ENCODE measurements at places on chromosomes 13 and 19.
A peak's percentile ranks its signal among the peaks of the same experiment; 100 is the strongest.

- no peak for DNase-seq
- H3K4me3 ChIP-seq, result no peak overlapping the region
- no peaks in the 10 kb centered on the region for H3K27me3 ChIP-seq
- H3K36me3 ChIP-seq, result no peaks in the 10 kb centered on the region
- no peak overlapping the region for H3K27ac ChIP-seq
- no peaks in the 10 kb centered on the region for H3K4me1 ChIP-seq
These were observed 12.9 kb downstream of the TUBGCP3 start for GRCh38 chr13:112574834-112575613.

GRCh38 chr19:7595466-7596133, at the start of gene CAMSAP3:
Gene CAMSAP3 (plus strand): TSS chr19:7595863. CDS start chr19:7596003, 140 bp downstream.
- peaks cover 4% of the 10 kb centered on the region for H3K4me1 ChIP-seq
- no peaks in the 10 kb centered on the region for H3K27me3 ChIP-seq
- no peaks in the 10 kb centered on the region for H3K36me3 ChIP-seq
- no peak for DNase-seq
- H3K4me3 ChIP-seq, result no peak within 1 kb of the TSS

GRCh38 chr19:40348961-40349507, 539 bp downstream of the PLD3 start:
- H3K27ac ChIP-seq, result peak overlapping the region; percentile 77
- no peaks in the 10 kb centered on the region for H3K4me1 ChIP-seq
- no peaks in the 10 kb centered on the region for H3K27me3 ChIP-seq
- DNase-seq, result no peak
- H3K4me3 ChIP-seq, result peak overlapping the region; percentile 66
- peaks cover 10% of the 10 kb centered on the region for H3K36me3 ChIP-seq

- no peak overlapping the region for H3K27ac ChIP-seq
- H3K4me3 ChIP-seq, result no peak overlapping the region
- no peaks in the 10 kb centered on the region for H3K27me3 ChIP-seq
- H3K36me3 ChIP-seq, result no peaks in the 10 kb centered on the region
- H3K4me1 ChIP-seq, result peaks cover 23% of the 10 kb centered on the region
These were observed 3.7 kb upstream of the IRS2 start for GRCh38 chr13:109790086-109790485.

GRCh38 chr19:51458899-51459505, 748 bp upstream of the SIGLEC8 start:
- H3K27ac ChIP-seq, result no peak overlapping the region
- H3K27me3 ChIP-seq, result no peaks in the 10 kb centered on the region
- H3K4me3 ChIP-seq, result no peak overlapping the region
- no peaks in the 10 kb centered on the region for H3K36me3 ChIP-seq
- H3K4me1 ChIP-seq, result no peaks in the 10 kb centered on the region
- no peak for DNase-seq

GRCh38 chr19:1745589-1746031, 7.7 kb upstream of the ONECUT3 start:
- H3K4me1 ChIP-seq, result peaks cover 16% of the 10 kb centered on the region
- peaks cover 88% of the 10 kb centered on the region for H3K27me3 ChIP-seq
- no peak for DNase-seq
- H3K36me3 ChIP-seq, result no peaks in the 10 kb centered on the region
- H3K4me3 ChIP-seq, result no peak overlapping the region
- H3K27ac ChIP-seq, result no peak overlapping the region

DNA sequence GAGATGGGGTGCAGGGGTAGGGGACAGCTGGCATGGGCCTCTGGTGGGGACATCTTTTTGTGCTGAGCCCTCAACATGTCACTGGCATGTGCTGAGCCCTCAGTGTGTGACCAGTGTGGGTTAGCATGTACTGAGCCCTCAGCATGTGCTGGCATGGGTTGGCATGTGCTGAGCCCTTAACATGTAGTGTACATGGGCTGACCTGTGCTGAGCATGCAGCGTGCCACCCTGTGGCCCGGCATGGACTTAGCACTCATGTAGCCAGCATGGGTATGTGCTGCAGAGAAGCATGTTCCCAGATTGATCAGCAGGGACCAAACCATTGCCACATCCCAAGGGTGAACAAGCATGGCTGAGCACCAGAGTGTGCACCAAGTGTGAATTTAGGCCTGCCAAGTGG, 11.5 kb downstream of the HIPK4 start:
- no peak overlapping the region for H3K4me3 ChIP-seq
- no peaks in the 10 kb centered on the region for H3K36me3 ChIP-seq
- no peak for DNase-seq
- H3K4me1 ChIP-seq, result no peaks in the 10 kb centered on the region
- no peak overlapping the region for H3K27ac ChIP-seq
- H3K27me3 ChIP-seq, result no peaks in the 10 kb centered on the region

- no peaks in the 10 kb centered on the region for H3K36me3 ChIP-seq
- no peaks in the 10 kb centered on the region for H3K4me1 ChIP-seq
- H3K4me3 ChIP-seq, result no peak overlapping the region
- H3K27me3 ChIP-seq, result no peaks in the 10 kb centered on the region
- H3K27ac ChIP-seq, result no peak overlapping the region
These were observed 218.5 kb downstream of the ZNF536 start for GRCh38 chr19:30590596-30591229.

GRCh38 chr19:41521931-41522555, 53.9 kb upstream of the CEACAM21 start:
- no peaks in the 10 kb centered on the region for H3K36me3 ChIP-seq
- no peaks in the 10 kb centered on the region for H3K4me1 ChIP-seq
- H3K4me3 ChIP-seq, result no peak overlapping the region
- DNase-seq, result no peak
- no peak overlapping the region for H3K27ac ChIP-seq

GRCh38 chr13:40653527-40654318, 12.7 kb downstream of the FOXO1 start:
- H3K4me3 ChIP-seq, result no peak overlapping the region
- H3K27me3 ChIP-seq, result no peaks in the 10 kb centered on the region
- no peaks in the 10 kb centered on the region for H3K36me3 ChIP-seq
- no peak for DNase-seq

- no peaks in the 10 kb centered on the region for H3K36me3 ChIP-seq
- H3K27me3 ChIP-seq, result no peaks in the 10 kb centered on the region
- peaks cover 46% of the 10 kb centered on the region for H3K4me1 ChIP-seq
- H3K27ac ChIP-seq, result peak overlapping the region; percentile 100
- DNase-seq, result no peak
- peak overlapping the region; percentile 77 for H3K4me3 ChIP-seq
These were observed 3.0 kb downstream of the ZC3H4 start for GRCh38 chr19:47110521-47111005.

DNA sequence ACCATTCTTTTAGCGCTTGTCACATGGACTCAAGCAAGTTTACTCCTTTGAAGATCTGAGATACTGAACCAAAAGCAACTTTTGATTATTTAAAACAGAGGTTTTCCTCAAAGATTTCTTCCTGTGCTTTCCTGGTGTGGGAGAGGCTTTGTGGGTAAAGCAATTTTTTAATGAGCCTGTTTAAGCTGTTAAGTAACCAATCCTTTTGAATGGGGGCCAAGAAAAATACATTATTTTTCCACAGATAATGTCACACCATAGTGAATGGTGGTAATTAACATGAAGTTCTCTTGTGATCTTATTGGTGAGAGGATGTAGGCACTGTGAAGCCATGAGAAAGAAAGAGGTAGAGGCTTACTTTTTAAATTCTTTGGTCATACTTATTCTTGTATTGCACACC, 55.8 kb upstream of the OBI1 start:
- H3K27me3 ChIP-seq, result no peaks in the 10 kb centered on the region
- H3K27ac ChIP-seq, result no peak overlapping the region
- H3K36me3 ChIP-seq, result no peaks in the 10 kb centered on the region
- no peak for DNase-seq
- no peaks in the 10 kb centered on the region for H3K4me1 ChIP-seq

- no peaks in the 10 kb centered on the region for H3K27me3 ChIP-seq
- peaks cover 38% of the 10 kb centered on the region for H3K36me3 ChIP-seq
- H3K4me3 ChIP-seq, result no peak overlapping the region
These were observed 16.2 kb downstream of the NUFIP1 start for GRCh38 chr13:44972956-44973581.

- H3K4me3 ChIP-seq, result no peak overlapping the region
- no peak for DNase-seq
- no peak overlapping the region for H3K27ac ChIP-seq
- no peaks in the 10 kb centered on the region for H3K4me1 ChIP-seq
- H3K36me3 ChIP-seq, result no peaks in the 10 kb centered on the region
These were observed 108.8 kb downstream of the TBC1D4 start for GRCh38 chr13:75372923-75373841.

DNA sequence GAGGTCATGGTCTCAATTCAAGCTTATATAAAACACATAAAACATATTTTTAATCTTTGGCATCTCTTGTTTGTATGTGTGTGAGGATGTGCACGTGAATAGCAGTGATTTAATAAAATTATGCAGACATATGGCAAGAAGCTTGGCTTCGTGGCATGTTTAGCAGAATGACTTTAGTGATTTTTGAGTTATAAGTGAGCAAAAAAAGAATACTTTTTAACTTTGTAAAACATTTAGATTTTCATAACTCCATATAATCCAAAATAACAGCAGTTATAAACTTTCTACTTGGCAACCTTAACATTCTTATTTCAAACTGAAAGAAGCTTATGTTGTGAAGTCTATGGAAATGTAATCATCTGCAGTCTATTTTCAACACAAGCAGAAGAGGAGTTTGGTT, 120.6 kb downstream of the SLITRK1 start:
- H3K27ac ChIP-seq, result no peak overlapping the region
- no peaks in the 10 kb centered on the region for H3K27me3 ChIP-seq
- H3K4me1 ChIP-seq, result peaks cover 4% of the 10 kb centered on the region
- DNase-seq, result no peak

GRCh38 chr13:76292726-76293125, 593.5 kb downstream of the KCTD12 start:
- no peak for DNase-seq
- H3K4me1 ChIP-seq, result peaks cover 16% of the 10 kb centered on the region
- no peak overlapping the region for H3K4me3 ChIP-seq
- H3K27me3 ChIP-seq, result no peaks in the 10 kb centered on the region
- no peak overlapping the region for H3K27ac ChIP-seq

All from tibial nerve (tissue), 4 donors.